ENCODE measurements at places on chromosomes 12 and 14.
A peak's percentile ranks its signal among the peaks of the same experiment; 100 is the strongest.

DNA sequence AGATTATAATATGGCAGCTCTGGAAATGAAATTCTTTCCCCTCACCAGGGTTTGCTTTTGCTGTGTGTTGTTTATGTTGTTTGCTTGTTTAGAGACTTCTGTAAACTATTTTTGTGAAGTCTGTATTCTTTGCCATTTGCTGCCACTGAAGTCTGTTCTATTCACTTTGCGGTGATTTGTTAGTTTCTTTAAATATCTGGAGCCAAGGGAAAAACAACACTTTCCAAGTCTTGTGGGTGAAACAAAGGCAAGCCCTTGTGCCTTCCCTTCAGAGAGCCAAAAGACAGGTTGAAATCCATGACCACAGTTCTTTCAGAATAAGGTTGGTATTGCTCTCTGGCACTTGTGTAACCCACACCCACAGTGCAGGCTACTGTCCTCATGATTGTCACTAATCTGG is 59.5 kb upstream of the RNU6-7 start:
- DNase-seq: no peak

DNA sequence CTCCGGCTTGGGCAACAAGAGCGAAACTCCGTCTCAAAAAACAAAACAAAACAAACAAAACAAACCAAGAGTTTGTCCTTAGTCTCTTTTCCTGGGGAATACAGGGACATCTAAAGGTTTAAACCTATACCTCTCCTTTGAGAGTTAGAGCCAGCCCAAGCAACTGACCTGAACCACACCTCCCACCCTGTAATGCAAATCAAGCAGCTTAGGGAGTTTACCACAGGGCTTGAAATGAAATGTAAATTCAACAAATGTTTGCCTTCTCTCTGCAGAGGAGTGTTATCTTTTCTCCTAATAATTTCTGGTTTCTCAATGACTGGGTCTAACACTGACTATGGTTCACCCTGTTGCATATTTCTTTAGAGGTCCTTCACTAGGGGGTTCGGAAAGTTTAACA is 16.7 kb downstream of the PPP1CC start:
- DNase-seq: no peak

- DNase-seq: no peak
These were observed 4.7 kb downstream of the FLRT2 start for GRCh38 chr14:85534458-85535293.

DNA sequence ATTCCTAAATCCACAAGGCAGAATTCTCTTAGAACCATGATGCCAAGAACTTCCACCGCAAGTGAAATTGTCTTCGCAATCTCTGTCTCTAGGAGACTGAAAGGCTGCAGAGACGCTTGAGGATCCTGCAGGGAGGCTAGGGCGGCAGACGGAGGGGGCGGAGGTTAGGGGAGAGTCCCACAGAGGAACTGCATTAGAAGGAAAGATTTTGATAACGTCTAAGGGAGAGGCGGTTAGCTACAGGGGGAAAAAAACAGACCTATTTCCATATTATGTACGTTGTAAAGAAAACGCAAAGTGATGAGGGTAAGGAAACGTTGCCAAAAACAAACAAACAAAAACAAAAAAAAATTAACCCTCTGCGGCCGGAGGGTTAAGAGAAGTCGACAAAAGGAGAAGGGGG is 595 bp downstream of the KLHL28 start:
- DNase-seq: peak; percentile 33

DNA sequence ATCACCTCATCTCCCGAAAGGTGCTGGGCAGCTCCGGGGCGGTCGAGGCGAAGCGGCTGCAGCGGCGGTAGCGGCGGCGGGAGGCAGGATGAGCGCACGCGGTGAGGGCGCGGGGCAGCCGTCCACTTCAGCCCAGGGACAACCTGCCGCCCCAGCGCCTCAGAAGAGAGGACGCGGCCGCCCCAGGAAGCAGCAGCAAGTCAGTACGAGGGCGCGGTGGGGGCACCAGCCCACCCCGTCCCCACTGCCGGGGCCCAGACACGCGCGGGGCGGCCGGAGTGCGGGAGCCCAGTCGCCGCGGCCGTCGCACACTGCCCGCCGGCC is 862 bp downstream of the HMGA2 start:
- no peak for DNase-seq

DNA sequence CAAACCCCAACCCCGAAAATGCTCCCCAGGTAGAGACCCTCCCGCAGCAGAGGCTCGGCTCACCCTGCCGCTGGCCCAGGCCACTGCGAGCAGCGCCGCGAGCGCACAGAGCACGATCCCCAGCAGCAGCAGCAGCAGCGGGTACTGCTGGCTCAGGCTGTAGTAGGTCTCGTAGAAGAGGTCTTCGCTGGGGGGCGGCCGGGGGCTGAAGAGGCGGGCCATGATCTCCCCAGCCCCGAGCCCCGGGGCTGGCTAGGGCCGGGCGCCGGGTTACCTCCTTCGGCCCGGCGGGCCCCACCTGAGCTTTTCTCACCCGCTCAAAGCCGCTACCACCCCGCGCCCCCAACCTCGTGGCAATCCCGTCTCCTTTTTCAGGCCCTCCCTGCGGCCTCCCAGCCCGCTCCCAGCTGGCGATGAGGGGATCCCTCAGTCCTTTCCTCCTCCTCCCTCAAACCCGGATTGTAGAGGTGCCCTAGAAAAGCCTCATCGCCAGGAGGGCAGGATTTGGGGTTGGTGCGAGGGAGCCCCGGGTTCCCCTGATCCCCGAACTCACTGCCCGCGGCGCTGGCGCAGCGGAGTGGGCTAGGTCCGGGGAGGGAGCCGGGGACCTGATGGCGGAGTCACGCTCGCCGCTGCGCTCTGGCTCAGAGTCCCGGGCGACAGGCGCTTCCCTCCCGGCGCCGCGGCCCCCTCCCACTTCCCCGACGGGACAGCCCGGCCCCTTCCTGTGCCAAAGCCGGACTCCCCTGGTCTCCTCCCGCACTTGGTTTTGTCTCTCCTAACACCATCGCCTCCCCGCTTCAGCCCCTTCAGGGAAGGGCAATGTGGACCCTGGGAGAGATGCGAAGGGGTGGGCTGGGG is at the start of gene ADCY4:
ADCY4 (minus strand) TSS at position 641 of the 861 bp plus-strand sequence; CDS start at position 222, 419 bp downstream.
- DNase-seq: no peak

DNA sequence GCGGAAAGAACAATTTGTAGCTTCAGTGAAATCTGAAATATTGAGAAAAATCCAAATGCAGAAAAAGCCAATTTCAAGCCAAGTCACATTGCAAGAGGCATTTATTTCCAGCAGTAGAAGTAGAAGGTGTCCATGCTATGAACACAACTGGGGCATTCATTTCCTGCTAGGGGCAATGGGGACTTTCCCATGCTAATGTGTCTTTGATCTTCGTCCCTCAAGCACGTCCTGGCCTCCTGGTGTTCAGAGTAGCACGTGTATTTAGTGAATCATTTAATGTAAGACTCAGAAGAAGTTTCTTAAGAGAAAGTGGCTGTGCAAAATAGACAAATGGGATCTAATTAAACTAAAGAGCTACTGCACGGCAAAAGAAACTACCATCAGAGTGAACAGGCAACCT is 267.9 kb downstream of the TMEM132C start:
- no peak for DNase-seq

DNA sequence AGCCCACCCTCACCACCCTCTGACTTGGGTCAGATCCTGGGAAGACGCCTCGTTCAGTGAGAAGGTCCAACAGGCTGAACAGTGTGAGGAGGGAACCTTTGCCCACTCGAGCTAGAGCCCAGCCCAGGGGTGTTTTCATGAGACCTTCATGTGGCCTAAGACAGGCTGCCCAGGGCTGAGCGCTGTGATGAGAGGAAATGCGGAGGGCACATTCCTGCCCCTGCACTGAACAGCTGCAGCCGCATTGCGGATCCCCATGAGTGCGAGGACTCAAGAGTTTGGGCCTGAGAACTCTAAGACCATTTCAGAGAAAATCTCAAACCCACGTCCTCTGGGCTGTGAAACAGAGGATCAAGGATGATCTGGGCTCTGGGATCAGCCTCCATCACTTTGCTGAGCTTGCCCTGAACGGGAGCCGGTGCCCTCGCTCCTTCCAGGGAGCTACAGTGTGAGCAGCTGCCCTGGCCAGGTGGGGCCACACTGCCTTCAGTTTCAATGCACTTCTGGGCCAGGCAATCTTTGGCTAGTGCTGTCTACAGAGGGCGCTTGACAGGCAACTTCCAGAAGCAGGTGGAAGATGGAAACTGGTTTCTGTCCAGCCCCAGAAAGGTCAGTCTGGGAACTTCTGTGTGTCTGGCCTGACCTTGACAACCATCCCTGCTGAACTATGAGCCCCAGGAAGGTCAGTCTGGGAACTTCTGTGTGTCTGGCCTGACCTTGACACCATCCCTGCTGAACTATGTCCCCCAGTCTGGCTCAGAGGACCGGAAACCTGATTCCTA is 43.5 kb upstream of the P2RX7 start:
- DNase-seq: no peak

- no peak for DNase-seq
These were observed 10.2 kb downstream of the DHH start for GRCh38 chr12:49084438-49084837.

DNA sequence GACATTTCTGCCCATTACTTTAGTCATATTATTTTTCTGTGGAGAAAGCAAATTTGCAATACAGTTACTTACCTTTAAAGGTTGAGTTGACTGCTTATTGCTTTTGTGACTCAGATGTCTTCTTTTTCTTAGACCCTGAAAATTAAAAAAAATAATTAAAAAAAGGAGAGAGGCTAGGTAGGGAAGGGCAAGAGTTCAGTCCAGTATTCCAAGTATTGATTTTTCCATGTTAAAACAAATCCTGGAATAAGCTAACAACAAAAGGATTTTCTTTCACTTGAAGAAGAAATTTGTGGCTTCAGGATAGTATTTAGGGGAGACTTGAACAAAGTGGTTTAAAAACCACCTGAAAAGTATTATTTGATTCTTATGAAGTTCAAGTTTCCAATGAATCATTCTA is 49.4 kb downstream of the LMNTD1 start:
- DNase-seq: no peak

GRCh38 chr12:113260636-113261300 is 39.5 kb downstream of the TPCN1 start:
- no peak for DNase-seq

DNA sequence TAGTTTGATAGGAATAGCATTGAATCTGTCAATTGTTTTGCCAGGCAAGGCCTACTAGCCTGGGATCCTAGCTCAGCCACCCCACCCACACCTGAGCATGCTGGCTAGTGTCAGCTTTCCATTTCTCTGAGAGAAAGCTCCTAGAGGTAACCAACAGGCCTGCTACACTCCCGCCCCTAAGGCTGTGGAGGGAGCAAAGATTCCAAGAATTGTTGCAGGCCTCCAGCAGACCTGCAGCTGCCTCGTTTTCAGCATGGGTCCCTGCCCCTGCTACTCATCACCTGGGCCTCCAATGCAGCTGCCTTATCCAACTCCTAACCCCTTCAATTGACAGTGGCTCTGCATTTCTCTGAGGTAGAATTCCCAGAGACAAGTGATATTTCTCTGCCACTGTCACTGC is 852.4 kb upstream of the MDGA2 start:
- DNase-seq: no peak

DNA sequence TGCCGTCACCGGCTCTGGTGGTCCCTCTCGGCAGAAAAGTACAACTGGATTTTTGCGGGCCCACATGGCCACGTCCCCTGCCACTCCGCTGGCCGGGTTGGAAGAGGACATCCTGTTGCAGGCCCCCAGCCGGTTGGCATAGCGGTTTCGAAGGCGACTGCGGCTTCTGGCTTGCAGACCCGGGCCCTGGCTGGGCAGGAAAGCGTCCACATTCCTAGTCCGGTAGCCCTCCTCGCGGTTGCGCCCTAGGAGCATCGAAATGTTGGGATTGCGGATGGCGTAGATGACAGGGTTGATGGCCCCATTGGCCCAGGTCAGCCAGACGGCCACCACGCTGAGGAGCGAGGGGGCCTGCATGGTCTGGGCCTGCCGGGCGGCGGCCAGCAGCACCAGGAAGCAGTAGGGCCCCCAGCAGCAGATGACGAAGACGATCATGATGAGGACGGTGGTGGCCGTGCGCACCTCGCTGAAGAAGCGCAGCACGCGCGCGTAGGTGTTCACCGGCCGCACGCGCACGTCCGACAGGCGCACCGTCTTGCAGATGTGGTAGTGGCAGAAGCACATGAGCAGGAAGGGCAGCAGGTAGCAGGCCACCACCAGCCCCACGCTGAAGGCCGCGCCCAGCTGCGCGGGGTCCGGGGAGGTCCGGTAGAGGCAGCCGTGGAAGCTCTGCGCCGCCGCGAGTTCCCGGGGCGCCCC is 1.2 kb downstream of the GPR135 start:
- peak; percentile 26 for DNase-seq

DNA sequence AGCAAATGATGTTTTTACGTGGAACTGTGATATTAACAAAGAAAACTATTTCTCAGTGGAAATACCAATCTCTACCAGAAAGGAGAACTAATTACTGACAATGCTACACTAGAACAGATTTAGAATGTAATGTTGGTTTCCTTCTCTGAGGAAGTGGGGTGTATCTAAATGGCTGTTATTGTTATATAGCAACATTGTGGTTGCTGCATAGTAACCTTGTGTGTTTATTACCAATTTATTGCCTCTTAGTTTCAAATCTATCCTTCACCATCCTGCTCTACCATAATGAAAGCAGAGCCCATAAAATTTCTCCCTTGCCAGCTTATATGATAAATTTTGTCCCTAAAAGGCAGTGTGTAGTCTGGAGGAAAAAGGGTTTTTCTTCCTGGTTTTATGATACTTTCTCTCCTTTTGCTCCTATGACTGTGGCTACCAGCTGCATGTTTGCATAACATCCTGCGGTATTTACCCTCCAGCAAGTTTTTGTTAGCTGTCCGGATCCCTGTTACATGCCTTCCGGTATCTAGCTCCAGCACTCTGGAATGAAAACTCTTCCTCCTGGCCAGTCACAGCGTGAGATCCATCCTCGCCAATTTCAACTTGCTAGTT is 5.7 kb upstream of the KLRK1 start:
- DNase-seq: no peak

Data from stimulated activated CD4-positive, alpha-beta T cell treated with anti-CD3 and anti-CD28 coated beads, Interleukin-15, amount 100 ng/mL, for 1 hour (primary cell).